LHCN-M2 (cell line): ENCODE measurements at places on chromosomes 7 and 10. TPM values are rescaled to one million over a fixed set of nuclear protein-coding genes. Genes with fewer than 3 reads are reported as not detected.
A peak's percentile ranks its signal among the peaks of the same experiment; 100 is the strongest.

ANLN gene
- 370 and 373 TPM in 2 replicates for total RNA-seq

ECHDC3 gene
- 3.2 and 6.5 TPM in 2 replicates for total RNA-seq

FXYD4 gene
- not detected in 2 replicates for total RNA-seq

DNA sequence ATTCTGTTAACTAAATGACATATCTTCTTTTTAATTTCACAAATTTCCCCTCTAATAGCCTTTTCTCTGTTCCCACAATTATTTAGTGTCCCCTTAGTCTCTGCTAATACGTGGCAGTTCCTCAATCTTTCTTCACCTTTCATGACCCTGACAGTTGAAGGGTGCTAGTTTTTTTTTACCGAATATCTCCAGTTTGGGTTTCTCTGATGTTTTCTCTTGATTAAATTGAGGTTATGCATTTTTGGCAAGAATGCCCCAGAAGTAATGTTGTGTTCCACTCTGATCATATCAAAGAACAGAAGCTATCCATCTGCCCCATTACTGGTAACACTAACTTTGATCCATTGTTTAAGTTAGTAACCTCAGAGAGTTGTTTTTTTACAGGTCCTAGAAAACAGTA, 133.6 kb upstream of the ASAH2 start:
- no peak for DNase-seq

DNA sequence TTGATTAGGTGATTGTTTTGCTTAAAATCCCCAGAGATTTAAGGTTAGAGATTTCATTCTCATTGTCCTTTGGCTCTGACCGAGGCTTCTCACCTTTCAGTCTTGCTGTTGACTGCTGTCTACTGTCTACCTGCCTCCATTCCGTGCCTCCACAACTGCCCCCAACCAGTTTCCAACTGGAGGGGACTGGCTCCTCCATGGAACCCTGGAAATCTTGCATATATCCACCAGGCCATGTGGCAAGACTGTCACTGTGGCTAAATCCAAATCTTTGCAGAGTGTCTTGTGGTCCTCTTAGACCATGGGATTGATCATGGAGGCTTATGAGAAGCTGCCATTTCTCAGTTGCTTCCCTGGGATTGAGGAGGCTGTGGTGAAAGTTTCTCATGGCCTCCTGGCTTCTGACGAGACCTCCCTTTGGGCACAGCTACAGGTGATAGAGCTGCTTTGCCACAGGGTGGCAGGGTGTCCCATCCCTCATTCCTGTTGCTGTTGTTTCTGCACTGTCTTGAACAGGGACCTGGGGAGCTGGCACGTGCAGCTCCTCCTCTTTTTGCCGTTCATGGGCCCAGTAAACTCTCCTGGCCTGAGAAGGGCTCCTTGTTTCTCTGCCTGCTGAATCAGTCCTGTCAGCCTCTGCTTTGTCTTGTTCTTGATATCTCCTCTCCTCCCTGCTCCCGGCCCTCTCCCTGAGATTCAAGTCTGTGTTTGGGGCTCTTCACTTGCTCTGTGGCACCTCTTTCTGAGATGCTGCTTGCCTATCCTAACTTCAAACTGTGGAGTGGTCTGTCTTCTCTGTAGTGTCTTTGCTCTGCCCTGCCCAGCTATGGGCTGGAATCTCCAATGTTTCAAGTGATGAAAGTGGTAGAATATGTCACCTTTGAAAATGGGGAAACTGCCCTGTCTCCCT, 63.6 kb upstream of the IGFBP3 start:
- DNase-seq = peak; percentile 29

DNA sequence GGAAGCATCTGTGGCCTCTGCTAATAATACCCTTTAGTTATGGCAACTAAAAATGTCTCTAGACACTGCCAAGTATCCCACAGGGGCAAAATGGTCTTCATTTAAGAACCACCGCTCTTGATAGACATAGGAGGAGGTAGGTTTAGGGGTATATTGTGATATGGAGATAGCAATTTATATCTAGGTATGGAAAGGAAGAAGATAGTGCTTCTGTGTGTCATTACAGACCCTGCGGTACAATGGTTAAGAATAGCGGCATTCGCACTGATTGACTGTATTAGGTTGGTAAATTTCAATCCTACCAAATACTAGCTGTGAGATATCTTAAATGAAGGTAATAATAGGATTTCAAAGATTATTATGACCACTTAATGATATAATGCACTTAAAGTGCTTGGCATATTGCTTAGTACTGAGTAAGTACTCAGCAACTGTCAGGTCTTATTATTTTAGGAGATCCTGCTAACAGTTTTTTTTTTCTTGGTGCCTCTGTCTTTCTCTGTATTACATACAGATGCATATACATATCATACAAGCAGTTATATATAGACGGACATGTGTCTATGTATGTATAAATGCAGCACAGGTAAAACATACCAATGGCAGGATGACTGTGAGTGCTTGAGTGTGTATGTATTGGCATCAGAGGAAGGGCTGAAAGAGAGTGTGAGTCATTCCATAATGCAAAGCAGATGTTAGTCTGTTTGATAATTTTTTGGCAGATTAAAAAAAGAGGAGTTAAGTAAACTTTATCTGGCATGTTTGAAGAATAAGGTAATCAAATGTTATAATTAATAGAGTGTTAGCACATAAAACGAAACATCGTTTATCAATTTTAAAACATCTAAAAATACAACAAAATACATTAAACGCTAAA, 50.0 kb upstream of the ITGB8 start:
- DNase-seq = peak; percentile 45

DNA sequence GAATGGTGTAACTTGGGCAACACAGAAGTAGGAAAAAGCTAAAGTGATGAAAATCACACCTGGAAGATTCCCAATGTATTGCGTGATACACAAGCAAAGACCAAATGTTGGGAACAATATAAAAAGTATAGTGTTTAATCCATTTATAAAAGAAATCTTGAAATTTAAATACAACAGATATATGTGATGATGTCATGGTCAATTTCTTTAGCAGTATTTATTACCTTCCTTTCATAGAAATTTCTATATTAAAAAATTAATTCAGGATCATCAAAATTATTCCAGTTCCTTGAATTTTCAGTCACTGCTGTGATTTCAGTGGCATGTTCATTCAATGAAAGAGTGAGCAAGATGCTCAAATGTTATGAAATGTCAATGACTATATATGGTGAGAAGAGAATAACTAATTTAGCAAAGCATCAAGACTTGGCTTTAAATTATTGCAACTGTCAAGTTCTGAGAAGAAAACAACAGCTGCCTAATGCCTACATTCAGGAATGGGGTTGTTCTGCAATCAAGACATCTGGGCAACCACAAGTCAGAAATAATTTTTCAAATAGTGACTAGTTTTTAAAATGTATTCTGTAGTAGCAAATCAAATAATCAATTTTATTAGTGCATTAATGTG, 308.8 kb downstream of the SEMA3D start:
- DNase-seq = peak; percentile 80

DNA sequence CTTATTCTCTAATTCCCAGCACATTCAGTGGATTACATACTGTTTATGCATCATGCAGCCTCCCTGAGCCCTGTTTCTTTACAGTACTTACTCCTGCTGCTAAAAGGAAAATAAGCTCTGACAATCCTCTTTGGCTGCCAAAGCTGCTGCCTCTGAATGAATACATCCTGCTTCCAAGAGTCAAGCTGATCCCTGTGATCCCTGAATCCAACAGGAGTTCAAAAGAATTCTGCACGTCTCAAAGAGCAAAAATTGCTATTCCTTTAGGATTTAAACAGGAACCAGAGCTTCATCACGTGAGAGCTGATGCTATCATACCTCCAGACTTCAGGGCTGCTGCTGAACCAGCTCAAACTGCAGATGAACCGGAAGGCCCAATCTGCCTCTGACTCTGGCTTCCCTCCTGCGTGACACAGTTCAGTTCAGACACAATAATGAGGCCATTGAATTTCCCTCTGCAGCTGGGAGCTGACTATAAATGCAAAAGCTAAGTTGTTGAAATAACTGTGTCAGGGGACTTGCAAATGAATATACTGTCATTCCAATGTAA, 851.0 kb upstream of the PHF14 start:
- no peak for DNase-seq

DNA sequence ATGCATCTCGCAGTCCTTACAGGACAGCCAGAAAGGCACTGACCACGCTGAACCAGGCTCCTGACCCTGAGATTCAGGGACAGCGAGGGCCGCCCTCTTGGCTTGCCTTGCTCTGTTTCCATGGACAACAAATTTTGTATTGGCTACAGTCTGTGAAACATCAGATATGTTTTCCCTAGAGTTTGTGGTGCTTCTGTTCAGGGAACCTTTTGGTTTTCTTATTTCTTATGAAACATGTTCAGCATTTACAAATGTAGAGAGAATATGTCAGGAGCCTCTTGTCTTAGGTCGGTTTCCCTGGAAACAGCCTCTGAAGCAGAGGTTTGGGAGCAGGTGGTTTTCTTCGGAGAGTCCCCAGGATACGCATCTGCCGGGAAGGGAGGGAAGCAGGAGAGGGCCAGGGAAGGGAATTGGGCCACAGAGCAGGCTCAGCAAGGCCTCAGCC, 260.1 kb downstream of the CCDC3 start:
- DNase-seq = no peak
